ENCODE measurements at places on chromosomes 11 and 22.
A peak's percentile ranks its signal among the peaks of the same experiment; 100 is the strongest.

- DNase-seq = no peak
These were observed 8.9 kb downstream of the DERL3 start for GRCh38 chr22:23829845-23830372.

DNA sequence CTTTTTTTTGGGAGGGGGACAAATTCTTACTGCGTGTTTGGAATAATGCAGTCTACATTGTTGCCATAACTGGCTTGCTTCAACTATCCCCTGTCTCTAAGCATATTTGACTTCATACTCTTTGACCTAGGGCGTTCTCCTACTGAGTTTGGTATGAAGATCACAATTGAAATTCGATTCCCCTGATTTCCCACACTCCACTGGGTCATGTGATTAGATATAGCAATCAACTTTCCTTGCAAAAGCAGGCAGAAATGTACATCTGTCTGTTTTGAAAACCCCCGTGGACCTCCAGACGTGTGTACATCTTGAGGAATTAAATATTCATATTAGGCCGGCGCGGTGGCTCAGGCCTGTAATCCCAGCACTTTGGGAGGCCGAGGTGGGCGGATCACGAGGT, 13.8 kb upstream of the CARD18 start:
- no peak for DNase-seq

DNA sequence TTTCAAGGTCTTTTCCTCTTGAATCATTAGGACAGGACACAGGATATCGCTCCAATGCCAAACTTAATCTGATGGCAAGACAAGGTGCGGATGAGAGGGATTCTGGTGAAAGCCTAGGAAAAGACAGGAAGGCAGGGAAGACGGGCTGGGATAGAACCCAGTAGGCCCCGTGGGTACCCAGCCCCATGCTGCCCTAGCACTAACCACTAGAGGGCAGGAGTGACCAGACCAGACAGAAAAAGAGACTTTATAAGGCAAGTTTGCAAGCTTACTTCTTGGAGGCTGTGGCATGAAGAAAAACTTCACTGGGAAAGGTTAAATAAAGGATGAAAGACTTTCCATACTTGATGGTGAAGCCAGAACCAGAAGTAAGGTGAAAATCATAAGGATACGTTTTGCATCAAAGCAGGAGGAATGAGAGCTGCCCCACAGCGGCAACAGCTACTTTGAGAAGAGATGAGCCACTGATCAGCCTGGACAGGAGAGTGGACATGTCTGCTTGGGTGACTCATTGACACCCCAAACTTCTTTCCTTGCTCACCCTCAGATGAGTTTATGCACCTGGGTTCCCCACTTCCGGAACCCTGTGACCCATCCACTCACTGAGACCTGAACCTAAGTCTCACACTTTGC, 39.8 kb downstream of the SYN3 start:
- peak; percentile 20 for DNase-seq

- no peak for DNase-seq
These were observed 8.8 kb upstream of the CEP295 start for GRCh38 chr11:93652679-93653078.

DNA sequence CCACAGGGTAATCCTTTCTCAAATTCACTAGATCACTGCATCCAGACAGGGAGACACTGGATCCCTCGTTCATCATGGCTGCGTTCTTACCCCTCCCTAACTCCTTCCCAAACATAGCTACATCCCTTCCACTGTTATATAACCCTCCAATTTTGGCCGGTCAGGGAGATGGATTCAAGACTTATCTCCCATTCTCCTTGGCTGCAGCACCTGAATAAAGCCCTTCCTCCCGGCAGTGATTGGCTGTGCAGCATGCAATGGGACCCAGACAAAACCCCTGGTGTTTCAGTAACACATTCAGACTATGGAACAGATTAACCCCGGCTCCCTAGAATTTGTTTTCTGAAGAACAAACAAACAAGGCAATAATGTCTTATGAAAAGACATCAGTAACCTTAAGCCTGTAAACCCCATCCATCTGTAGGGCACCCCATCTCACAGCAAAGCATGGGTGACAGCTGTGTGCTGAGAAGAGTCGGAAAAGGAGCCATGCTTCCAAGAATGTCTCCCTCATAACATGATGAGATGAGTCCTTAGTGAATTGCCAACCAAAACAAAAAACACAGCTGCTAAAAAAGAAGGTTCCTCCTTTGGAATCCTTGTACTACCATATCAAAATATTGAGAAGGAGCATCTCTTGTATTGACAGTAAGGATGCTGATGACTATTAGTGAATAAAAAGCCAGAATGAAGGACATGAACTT, 5.0 kb downstream of the MIF start:
- no peak for DNase-seq

DNA sequence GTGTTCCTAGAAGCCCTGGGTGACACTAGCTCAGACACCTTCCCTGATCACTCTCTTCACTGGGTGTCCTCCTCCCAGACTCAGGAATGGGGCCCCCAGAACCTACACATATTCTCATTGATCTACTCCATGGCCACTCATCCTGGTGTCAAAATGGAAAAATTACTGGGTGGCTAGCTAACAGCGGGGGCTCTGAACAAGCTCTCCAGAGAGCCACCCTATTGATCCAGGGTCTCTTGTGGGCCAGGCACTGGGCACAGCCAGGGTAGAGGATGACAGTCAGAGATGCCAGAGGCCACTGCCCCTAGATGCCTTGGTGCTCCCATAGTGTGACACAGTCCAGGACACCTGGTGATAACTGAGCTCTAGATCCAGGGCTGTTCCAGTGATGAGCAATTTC, 393.1 kb downstream of the SOX6 start:
- DNase-seq = no peak

DNA sequence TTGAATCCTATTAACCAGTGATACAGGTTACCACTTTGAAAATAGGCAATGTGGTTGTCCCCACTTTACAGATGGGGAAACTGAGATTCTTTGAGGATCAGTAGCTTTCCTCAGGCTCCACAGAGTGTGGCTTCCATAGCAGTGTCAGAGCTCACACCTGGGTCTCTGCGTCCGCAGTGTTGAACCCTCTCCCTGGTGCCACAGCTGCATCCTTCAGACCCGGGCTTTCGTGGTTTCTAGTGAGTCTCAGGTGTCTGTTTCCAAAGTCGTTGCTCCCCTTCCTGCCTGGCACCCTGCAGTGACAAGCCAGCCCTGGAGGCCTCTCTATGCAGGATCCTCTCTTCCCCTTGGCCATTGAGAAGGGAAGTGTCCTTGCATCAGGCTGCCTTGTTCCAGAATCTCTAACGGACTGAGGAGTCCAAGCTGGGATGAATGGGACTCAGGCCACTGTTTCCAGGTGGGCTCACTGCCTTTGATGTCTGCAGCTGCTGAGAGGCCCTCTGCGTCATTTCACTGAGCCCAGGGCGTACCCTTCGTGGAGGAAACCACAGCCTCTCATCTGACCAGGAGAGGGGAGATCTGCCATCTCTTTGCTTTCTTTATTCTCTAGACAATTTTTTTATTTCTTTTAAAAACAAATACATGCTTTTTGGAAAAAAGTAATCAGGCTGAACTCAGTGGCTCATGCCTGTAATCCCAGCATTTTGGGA, 48.4 kb upstream of the MICAL2 start:
- no peak for DNase-seq

- no peak for DNase-seq
These were observed 7.2 kb upstream of the ZNF280A start for GRCh38 chr22:22527312-22527711.

- DNase-seq = peak; percentile 94
These were observed 7.0 kb downstream of the UNC93B1 start for GRCh38 chr11:67996622-67997474.

DNA sequence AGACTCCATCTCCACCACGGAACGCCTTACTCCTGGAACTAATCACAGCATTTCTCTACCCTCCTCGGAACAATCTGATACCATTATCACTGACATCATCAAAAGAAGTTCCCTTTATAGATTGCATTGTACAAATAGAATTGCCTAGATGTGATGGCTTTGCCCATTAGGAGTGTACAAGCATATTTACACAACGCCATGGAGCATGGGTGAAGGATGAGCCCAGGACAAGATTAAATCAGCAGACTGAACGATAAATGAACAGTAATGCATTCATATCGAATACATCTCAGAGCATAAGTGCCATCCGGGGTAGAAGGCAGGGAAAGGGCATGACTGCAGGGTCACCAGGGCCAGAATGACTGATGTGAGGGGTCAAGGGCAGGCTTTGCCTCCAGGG, 57.3 kb downstream of the KIRREL3 start:
- no peak for DNase-seq

- no peak for DNase-seq
These were observed 32.4 kb downstream of the EIF3F start for GRCh38 chr11:8019314-8020243.

DNA sequence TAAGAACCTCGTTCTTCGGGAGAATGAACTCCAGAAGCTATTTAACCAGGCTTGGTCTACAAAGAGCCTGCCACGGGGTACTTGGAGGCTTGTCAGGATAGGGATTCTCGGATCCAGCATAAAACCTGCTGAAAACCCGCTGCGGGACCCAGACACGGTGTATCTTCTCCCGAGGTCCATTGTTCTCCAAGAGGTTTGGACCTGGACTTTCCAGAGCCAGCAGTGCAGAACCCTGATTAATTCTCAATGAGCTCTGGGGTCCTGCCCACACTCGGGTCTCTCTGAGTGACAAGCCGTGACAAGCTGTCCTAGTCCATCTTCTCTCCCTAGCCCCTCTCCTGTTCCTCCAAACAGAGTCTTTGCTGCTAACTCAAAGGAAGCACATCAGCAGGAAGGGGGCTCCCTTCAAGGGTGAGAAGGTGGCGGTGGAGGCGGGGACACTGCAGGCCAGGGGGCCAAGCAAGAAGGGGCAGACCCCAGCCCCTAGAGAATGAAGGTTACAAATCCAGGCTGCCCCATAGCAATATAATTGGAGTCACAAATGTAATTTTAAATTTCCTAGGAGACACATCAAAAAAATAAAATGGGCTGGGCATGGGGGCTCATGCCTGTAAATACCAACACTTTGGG, 12.2 kb downstream of the SHANK2 start:
- DNase-seq = no peak

DNA sequence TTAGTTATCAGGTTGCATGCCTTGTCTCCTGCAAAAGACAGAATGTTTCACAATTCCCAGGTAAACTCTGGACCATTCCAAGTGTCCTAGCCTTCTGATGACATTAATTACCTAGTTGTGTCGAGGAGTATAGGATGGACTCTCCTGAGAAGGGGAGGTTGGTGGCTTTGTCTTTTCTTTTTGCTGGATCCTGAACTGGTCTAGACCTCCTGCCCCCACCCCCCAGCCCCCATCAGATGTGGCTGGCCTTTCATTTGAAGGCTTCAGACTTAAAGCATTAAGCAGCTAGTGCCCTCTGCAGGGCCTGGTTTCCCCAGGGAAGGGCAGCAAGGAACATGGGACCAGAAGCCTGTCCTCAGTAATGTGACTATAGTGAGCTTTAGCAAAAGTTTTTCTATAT, 9.7 kb downstream of the MCAM start:
- DNase-seq = no peak

DNA sequence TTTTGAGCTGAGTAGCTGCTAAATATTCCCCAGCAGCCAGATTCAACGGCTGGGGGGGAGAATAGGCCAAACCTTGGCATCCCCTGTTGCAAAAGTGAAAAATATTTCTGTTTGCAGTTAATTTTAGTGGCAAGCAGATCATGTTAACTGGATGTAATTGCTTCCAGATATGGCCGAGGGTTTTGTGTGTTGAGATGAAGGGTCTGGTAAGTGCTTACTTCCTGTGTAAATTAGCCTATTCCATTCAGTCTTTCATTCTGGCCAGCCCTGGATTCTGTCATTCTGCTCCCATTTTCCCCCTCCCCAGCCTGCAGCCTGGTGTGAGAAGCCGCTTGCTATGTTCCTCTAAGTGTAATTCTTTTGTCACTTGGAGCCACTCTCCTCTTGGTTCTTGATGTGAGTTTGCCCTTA, 17.4 kb downstream of the ZBTB16 start:
- DNase-seq = no peak

DNA sequence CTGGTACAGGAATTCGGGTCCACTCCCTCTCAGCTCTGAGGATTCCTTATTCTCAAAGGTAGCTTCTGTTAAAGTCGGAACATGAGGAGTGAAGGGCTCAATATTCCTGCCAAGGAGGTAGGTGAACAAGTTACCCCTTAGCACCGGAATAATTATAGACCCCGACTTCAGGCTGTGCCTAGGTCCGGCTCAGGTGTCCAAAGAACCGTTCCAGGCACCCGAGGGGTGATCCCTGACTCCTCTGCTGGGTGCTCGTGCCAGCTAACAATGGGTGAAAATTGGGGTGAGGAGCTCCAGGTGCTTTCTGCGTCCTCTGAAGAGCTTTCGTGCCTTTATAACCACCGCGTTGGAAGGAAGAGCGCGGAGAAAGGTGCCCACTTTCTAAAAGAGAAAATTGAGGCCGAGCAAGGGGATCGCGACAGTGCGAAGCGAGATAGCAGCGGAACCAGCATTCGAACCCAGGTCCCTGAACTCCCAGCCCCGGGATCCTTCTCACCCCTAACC, 393 bp downstream of the CYB561A3 start:
- DNase-seq = no peak

GRCh38 chr11:17208257-17208999, 642 bp upstream of the PIK3C2A start:
- DNase-seq = no peak

DNA sequence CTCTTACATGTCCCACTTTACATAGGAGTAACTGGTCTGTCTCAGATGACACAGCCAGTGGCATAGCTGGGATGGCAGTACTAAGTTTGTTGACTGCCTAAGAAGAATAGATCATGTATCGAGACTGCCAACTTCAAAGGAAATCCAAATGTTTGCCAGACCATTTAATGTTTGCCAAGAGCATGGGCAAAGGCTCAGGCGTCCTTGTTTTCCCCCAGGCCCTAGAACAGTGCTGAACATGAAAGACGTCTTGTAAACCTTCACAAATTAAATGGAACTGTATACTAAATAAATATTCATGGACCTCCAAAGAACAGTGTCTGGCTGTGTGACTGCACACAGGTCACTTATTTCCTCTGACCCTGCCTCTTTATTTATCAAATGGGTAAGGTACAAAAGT, 234.7 kb upstream of the CCDC90B start:
- no peak for DNase-seq

DNA sequence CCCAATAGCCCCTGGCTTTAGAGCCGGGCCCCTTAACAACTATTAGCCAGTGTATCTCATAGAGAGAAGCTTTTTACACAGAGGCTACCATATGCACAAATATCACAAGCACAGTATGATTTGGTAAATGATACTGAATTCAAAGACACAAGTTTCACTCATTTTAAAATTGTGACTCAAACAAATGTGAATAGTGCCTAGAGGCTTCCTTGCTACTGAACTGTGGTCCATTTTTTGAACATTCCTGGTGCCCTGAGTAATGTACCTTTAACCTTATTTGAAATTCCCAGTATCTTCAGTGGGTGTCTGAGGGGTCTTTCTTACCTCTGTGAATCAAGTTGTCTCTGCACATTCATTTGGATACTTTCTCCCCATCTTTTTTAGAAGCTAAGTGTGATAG, 156.2 kb downstream of the MAML2 start:
- DNase-seq = no peak

DNA sequence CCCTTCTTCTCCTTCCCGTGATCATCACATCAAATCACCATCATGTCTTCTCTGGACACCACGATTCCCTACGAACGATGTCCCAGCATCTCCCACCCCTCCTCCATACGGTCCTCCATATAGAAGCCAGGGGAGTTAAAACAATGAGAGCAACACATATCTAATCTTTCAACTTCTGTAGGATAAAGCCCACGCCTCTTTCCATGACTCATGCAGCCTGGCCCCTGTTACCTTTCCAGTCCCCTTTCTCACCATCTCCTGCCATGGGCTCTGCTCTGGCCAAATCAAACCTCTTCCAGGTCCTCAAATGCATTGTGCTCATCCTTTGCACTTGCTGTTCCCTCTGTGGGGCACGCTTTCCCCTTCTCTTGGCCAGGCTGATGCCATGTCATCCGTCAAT, 23.6 kb downstream of the RPS6KA4 start:
- no peak for DNase-seq
